Inflammatory macrophage treated with lipopolysaccharide for 4 hours (primary cell): ENCODE measurements at places on chromosomes 11 and 22.

GRCh38 chr11:93846411-93846810 lies 4.0 kb downstream of the VSTM5 start:
- DNase-seq, result no peak

DNA sequence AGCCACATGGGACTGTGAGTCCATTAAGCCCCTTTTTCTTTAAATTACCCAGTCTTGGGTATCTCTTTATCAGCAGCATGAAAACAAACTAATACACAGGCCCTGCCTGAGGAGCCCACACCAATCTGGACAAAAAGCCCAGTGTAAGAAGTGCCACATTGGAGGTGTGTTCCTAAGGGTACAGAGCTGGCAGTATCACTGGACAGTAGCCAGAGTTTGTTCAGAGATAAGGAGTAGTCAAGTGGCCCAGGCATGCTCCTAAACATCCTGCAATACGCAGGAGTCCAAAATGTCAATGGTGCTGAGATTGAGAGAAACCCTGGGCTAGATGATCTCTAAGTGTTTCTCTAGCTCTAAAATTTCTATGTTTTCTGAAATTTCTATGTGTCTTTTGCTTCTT lies 27.0 kb upstream of the POGLUT3 start:
- no peak for DNase-seq

- no peak for DNase-seq
These were observed 175.2 kb downstream of the SBF2 start for GRCh38 chr11:10118865-10119264.

DNA sequence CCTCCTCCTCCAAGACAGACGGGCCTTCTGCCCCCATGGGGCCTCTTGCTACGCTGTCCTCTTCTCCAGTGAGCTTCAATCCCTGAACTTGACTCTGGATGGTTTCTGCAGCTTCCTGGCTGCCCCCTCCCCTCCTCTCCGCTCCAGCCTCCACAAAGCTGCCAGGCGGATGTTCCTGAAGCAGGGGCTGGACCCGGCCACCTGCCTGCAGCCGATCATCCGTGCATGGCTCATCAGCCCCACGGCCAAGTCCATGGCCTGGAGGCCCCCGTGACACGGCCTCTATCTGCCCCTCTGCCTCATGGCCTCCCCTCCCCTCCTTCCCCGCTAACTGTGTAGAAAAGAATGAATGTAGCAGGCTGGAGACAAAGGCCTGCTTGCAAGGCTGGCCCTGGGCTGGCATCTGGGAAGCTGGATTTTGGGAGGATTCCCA lies 6.8 kb upstream of the SUN2 start:
- no peak for DNase-seq

DNA sequence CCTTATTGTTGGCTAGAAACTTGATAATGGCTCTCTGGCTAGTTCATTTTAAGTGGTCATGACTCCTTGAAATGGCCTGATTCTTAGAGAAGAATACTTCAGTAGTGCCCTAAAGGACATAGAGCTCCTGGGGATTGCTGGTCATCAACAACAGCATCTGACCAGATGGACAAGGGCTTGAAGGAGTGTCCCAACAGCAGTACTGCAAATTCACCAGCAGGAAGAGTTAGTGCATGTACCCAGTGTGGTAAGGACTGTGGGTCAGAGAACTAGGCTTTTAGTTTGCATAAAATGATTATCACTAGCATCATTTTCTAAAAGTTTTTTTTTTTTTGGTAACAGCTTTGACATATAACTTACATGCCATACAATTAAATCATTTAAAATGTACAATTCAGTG lies 39.5 kb upstream of the CUL5 start:
- DNase-seq, result no peak
